ENCODE measurements at places on chromosomes 11 and 22. TPM values are rescaled to one million over a fixed set of nuclear protein-coding genes. Genes with fewer than 3 reads are reported as not detected.
A peak's percentile ranks its signal among the peaks of the same experiment; 100 is the strongest.

GRCh38 chr11:15199693-15200092, 85.0 kb downstream of the INSC start:
- no peaks in the 10 kb centered on the region for H3K36me3 ChIP-seq
- H3K27ac ChIP-seq, result no peak overlapping the region

Gene PNPLA5
- total RNA-seq, result not detected

GRCh38 chr11:119903389-119903788, 174.4 kb upstream of the NECTIN1 start:
- no peaks in the 10 kb centered on the region for H3K36me3 ChIP-seq
- peaks cover 4% of the 10 kb centered on the region for H3K4me1 ChIP-seq
- DNase-seq, result no peak
- H3K27me3 ChIP-seq, result no peaks in the 10 kb centered on the region

DNA sequence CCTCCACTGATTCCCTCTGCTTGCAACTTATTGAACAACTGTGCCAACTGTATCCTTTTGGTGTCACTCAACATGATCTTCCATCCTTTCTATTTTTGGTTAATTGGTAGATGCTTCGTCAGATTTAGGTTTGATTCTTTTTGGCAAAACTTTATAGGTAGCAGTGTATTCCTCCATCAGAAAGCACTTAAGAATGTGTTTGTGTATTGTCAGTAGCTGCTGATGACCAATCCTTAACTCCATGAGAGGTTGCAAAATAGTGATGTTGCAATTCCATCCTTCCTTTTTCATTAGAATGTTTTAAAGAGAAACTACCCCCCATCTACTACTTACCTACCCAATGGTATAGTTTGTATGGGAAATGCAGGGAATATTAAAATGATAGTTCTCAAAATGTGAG, 22.1 kb downstream of the FAM76B start:
- no peak overlapping the region for H3K4me3 ChIP-seq
- H3K27me3 ChIP-seq, result no peaks in the 10 kb centered on the region
- DNase-seq, result no peak
- no peaks in the 10 kb centered on the region for H3K4me1 ChIP-seq
- H3K27ac ChIP-seq, result no peak overlapping the region

Gene TYMP
- total RNA-seq, result 151 TPM

DNA sequence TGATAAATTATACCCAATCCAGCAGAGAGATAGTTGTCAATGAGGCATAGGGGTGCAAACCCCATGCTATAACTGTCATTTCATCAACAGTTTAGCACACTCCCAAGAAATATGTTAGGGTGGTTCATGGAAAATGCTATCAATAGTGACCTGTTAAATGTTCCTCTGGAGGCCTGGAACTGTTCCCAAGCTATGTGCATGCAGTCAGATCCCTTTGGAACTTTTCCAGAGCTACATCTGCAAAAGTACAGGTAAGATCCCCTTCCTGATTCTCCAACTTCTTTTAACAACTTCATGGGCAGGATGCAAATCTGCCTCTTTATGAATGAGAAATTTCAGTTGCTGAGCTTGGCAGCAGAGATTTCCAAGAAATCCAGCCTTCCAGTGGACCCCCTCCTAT, 27.2 kb downstream of the ABTB2 start:
- no peak overlapping the region for H3K4me3 ChIP-seq
- no peaks in the 10 kb centered on the region for H3K27me3 ChIP-seq
- no peak for DNase-seq
- H3K27ac ChIP-seq, result no peak overlapping the region
- H3K4me1 ChIP-seq, result peaks cover 42% of the 10 kb centered on the region
- no peaks in the 10 kb centered on the region for H3K36me3 ChIP-seq

DNA sequence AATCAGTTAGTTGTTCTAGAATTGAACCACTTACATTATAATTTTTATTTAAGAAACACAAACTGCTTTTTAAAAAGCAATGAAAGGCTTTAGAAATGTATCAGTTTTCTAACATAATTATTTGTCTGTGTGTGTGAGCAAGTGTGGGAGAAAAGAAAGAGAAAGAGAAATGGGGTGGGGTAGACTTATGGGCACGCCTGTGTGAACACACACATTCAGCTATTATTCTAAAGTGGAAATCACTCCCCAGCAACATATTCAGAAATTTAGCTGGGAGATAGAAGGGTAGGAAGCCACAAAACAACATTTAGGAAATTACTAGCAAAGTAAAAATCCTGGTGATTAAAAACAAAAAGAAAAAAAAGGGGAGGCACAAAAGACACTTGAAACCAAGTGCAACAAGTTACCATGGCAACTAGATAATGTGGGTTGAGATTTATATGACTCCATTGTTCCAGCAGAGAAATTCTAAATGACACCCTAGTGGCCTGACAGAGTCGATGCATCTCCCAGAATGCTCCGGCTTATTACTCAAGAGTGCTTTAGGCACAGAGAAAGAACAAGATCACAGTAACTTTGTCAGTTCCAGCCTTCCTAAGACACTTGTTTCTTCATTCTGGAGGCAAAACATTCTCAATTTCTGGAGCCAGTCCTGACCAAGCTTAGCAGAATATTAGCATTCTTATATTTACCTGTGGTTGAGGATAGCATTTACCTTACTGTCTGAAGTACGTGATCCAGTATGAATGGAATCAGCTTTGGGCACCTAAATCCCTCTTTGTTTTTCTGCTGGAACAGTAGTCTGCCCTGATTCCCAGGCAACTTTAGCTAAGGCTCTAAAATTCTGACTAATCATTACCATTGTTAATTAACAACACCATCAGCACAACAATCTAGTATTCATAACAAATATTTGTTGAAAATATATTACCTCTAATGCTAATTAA, 444.4 kb downstream of the DLG2 start:
- no peaks in the 10 kb centered on the region for H3K4me1 ChIP-seq
- no peak overlapping the region for H3K27ac ChIP-seq
- no peak overlapping the region for H3K4me3 ChIP-seq
- H3K36me3 ChIP-seq, result no peaks in the 10 kb centered on the region
- no peak for DNase-seq

- peaks cover 33% of the 10 kb centered on the region for H3K4me1 ChIP-seq
- DNase-seq, result peak; percentile 30
- H3K4me3 ChIP-seq, result peak overlapping the region; percentile 68
- peaks cover 44% of the 10 kb centered on the region for H3K27me3 ChIP-seq
Measured at GRCh38 chr22:20435436-20436306, 2.0 kb downstream of the SCARF2 start.

All from lower lobe of right lung (tissue), 2 donors.